ENCODE measurements at places on chromosomes 11 and 22. TPM values are rescaled to one million over a fixed set of nuclear protein-coding genes. Genes with fewer than 3 reads are reported as not detected.

Gene DRD2
- 0.20 TPM for polyA plus RNA-seq

GRCh38 chr22:35306350-35306967 is 6.8 kb downstream of the TOM1 start:
- no peak for DNase-seq

Gene C22orf31
- polyA plus RNA-seq, result 0.65 TPM

DNA sequence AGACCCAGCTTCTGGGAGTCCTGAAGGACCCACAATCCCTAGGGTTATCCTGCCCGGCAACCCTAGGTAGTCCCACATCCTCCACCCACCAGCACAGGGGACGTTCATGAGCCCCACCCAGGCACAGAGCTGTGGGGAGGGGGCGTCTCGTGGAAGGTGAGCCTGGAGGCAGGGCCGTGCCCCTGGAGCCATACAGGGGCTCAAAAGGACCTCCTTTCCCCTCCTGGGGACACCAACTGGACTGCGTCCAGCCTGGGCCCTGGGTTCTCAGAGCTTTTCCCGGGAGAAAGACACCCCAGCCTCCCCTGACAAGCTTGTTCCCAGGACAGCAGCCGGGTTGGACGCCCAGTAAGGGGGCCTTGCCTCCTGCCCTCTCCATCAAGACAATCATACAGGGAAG is 78.4 kb downstream of the BRD1 start:
- DNase-seq, result no peak

GRCh38 chr11:33376331-33377310 is 119.4 kb downstream of the HIPK3 start:
- DNase-seq, result peak; percentile 72

- DNase-seq, result no peak
Measured at GRCh38 chr11:19938169-19938856, 222.0 kb downstream of the DBX1 start.

Gene RCOR2
- 14.4 TPM for polyA plus RNA-seq

DNA sequence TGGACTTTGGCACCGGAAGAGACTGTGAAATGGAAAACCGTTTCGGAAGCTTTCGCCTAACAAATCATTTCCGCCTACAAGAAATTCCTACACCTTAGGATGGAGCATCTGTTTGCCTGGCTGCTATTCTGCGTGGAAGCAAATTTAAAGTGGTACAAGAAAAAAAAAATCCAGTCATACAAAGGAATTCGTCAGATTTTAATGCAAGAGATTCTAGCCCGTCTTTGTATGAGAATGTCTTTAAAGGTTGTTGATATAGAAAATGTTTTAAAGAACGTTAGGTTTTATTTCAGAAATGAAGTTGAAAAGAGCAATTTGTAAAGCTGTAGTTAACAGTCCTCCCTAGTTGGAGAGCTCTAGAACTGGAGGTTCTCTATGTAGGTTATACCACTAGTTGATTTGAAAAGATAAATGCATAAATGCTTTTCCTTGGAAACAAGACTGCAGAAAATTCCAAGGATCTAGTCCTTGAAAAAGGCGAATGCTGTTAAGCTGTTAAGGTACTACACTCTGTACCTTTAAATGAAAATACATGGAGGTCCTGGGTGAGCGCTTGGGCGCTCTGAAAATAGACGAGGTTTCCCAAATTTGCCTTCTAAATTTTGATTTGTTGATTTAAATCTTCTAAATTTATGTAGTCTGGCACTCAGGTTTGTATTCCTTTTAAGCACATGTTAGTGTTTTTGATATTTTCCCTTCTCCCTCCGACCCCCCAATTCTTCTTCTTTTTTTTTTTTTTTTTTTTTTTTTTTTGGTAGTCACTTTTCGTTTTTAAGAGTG is 2.4 kb downstream of the NCR3LG1 start:
- DNase-seq, result no peak

Gene ANO1
- polyA plus RNA-seq, result 6.6 TPM

GRCh38 chr22:47781427-47782111 is 1019.1 kb downstream of the TBC1D22A start:
- no peak for DNase-seq

GRCh38 chr11:66883016-66883965 is 26.4 kb downstream of the LRFN4 start:
- peak; percentile 90 for DNase-seq

Gene FAT3
- 67.0 TPM for polyA plus RNA-seq

- no peak for DNase-seq
Measured at GRCh38 chr22:45190202-45190872, 26.6 kb downstream of the NUP50 start.

Gene MMP11
- polyA plus RNA-seq, result 9.6 TPM

GRCh38 chr11:44228379-44228778 is 81.6 kb downstream of the ALX4 start:
- no peak for DNase-seq

- no peak for DNase-seq
Measured at GRCh38 chr11:75907906-75908527, 93.0 kb downstream of the UVRAG start.

DNA sequence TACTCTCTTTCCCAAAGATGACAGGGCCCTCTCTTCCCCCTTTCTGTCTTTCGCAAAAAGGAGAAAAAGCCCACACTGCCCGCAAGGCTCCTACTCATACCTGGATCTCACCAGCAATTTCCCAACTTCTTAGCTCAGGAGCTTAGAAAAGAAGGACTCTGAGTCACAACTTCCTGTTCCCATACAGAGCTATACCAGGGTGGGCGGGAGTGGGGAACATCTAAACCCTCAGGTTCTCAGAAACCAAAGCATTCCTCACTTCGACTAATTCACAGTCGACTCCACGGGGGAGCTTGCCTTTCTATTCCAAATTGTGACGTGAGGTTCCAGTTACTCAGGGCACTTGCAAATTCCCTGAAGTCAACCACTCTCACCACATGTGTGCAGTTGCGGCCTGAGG is 61.9 kb downstream of the MTNR1B start:
- no peak for DNase-seq

DNA sequence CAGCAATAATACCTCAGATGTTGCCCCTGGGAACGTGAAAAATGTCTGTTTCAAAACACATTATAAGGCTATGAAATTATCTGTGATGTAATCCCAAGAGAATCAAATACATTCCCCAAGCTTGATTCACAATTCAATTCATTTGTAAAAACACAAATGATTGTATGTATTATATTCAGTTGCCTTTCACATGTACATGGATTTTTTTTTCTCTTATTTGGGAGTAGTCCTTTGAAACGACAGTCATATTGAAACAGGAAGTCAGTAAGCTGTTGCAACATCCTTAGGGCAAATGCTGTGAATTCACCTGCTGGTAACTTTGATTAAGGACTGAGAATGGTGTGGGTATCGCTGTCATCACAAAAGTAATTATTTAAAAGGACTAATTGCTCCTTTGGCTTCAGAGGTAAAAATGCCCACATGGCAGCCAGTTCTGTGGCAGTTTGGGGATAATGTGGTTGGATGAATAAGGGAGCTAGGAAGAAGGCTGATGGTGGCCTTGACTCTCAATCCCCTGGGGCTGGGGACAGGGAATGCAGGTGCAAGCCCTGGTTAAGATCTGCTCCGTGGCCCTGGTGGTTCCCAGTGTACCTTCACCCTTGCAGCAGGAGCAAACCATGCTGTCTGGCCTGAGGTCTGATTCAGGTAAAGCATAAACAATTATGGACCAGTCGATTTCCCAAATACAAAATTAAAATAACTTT is 13.2 kb downstream of the EHF start:
- no peak for DNase-seq

- DNase-seq, result peak; percentile 82
Measured at GRCh38 chr11:12827929-12828812, 153.9 kb downstream of the TEAD1 start.

GRCh38 chr11:28090052-28090749 is 17.8 kb downstream of the KIF18A start:
- no peak for DNase-seq

Gene SERHL2
- polyA plus RNA-seq, result 7.4 TPM

GRCh38 chr11:108241330-108242037 is 18.6 kb downstream of the ATM start:
- DNase-seq, result no peak

DNA sequence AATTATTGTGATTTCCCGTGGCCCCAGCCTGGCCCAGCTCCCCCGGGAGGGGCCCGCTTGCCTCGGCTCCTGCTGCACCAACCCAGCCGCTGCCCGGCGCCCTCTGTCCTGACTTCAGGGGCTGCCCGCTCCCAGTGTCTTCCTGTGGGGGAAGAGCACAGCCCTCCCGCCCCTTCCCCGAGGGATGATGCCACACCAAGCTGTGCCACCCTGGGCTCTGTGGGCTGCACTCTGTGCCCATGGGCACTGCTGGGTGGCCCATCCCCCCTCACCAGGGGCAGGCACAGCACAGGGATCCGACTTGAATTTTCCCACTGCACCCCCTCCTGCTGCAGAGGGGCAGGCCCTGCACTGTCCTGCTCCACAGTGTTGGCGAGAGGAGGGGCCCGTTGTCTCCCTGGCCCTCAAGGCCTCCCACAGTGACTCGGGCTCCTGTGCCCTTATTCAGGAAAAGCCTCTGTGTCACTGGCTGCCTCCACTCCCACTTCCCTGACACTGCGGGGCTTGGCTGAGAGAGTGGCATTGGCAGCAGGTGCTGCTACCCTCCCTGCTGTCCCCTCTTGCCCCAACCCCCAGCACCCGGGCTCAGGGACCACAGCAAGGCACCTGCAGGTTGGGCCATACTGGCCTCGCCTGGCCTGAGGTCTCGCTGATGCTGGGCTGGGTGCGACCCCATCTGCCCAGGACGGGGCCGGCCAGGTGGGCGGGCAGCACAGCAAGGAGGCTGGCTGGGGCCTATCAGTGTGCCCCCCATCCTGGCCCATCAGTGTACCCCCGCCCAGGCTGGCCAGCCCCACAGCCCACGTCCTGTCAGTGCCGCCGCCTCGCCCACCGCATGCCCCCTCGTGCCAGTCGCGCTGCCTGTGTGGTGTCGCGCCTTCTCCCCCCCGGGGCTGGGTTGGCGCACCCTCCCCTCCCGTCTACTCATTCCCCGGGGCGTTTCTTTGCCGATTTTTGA is 3.3 kb upstream of the ANKRD13D start:
- peak; percentile 40 for DNase-seq

Gene OR5A2
- 0.06 TPM for polyA plus RNA-seq

- DNase-seq, result peak; percentile 51
Measured at GRCh38 chr11:33258631-33259205, 1.5 kb downstream of the HIPK3 start.

GRCh38 chr11:72751116-72752087 is 806 bp downstream of the ARAP1 start:
- no peak for DNase-seq

- no peak for DNase-seq
Measured at GRCh38 chr11:66237867-66238266, 30.6 kb upstream of the RAB1B start.
